ENCODE measurements at places on chromosomes 7 and 10.

- DNase-seq: no peak
Observed at GRCh38 chr7:157292770-157293412, 43.9 kb upstream of the DNAJB6 start.

DNA sequence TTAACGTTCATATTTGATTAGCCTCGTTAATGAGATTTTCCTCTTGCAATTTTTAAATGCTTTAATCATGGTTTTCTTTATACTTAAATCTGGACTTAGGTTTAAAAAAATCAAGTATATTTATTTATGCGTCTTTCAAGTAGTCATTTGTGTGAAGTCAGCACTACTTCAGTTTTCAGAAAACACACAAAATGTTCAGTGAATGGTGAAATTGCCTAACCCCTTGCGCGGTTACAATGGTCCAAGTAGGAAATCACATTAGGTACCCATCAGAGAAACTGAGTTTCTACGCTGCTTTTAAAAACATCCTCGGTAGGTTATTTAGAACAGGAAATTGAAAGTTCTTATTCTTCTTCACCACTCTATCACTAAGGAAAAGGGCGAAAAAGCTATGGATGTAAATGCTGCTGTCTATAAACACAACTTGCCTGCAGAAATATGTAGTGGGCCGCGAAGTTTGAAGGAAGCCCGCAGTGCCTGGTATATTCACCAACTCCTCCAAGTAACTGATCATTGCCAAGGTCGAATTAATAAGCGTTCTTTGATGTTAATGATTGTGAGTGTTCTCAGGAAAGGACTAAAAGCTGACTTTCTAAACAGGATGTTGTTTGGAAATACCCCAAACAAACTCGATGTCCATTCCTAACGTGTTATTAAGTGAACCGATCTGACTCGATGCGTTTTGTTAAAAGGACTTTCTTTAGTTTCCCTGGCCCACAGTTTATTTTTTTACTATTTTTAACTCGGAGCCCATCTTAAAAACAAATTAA lies 1.0 kb downstream of the SYPL1 start:
- no peak for DNase-seq

- no peak for DNase-seq
Observed at GRCh38 chr10:71761541-71762113, 11.7 kb downstream of the VSIR start.

- no peak for DNase-seq
Observed at GRCh38 chr10:129038522-129038921, 428.5 kb upstream of the MGMT start.

- DNase-seq: no peak
Observed at GRCh38 chr7:127393368-127394058, 1.0 kb upstream of the ZNF800 start.

DNA sequence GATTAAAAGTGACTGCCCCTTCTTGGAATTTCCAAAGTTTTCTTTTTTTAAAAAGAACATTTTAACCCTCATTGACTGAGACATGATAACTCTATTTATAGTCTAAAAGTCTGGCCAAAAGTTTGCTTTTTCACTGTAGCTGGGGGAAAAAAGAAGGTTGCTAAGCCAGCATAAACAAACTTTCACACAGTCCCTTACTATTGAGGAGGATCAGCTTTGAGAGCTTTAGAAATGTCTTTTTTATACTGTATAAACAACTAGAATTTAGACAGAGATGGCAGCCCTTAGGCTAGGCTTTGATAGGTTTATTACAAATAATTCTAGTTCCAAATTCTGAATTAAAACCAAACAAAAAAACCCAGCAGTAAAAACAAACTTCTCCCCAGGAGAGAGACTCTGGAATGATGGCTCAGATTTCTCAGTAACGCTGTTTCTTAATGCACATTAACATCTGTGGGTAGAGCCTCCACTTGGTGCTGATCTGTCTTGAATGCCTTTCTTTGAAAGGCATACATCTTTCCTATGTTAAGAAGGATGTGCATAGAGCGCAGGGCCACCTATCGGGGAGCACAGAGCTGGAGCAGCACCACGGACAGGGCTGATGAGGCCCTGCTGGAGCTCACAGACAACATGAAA lies 100.9 kb upstream of the PDLIM1 start:
- DNase-seq: no peak
